ENCODE measurements at places on chromosomes 7 and 10.
A peak's percentile ranks its signal among the peaks of the same experiment; 100 is the strongest.

DNA sequence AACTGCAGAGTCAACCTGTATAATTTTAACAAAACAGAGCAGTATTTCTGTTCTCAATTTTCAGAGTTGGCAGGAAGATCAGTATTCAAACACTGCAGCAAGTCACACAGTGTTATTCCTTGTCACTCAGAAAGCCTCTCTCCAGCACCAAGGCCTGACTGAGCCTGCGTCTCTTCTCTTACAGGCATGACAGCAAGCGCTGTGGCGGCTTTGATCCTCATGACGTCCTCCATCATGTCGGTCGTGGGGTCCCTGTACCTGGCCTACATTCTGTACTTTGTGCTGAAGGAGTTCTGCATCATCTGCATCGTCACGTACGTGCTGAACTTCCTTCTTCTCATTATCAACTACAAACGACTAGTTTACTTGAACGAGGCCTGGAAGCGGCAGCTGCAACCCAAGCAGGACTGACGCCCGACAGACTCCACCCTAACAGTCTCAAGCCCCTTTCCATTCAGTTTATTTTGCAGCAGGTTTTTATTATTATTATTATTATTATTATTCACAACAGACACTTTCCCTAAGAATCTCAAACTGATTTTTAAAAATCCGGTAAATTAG lies 28.0 kb downstream of the GUSB start:
- DNase-seq: peak; percentile 64

DNA sequence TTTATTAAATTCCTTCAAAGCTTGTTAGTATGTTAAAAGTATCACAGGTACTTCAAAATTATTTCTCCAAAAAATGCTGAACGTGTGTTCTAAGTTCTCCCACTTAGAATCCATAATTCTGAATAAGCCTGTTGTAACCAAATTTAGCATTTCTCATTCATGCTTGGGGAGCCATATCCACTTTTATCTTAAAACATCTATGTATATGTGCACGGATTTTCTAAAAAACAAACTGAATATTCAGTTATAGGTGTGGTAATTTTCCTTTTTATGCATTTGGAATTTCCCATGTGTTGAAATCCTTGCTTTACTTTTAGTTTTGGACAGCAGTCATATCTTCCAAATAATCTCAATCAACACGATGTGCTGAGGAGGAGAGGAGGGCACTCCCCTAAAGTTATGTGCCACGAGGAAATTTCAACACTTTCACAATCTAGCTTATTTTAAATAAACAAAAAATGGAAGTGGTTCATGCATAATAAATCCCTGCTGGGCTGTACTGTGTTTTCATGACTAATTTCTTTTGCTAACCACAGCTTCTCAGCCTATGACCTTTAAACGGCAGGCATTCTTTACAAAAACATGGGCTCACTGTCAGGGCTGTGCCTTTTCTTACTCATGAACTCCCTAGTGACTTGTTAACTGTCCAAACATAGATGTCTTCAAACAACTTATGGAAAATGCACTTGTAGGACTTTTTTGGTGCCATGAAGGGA lies 380.3 kb upstream of the SEMA3C start:
- DNase-seq: peak; percentile 22

GRCh38 chr10:124566222-124566888 lies 104.7 kb downstream of the LHPP start:
- DNase-seq: no peak

DNA sequence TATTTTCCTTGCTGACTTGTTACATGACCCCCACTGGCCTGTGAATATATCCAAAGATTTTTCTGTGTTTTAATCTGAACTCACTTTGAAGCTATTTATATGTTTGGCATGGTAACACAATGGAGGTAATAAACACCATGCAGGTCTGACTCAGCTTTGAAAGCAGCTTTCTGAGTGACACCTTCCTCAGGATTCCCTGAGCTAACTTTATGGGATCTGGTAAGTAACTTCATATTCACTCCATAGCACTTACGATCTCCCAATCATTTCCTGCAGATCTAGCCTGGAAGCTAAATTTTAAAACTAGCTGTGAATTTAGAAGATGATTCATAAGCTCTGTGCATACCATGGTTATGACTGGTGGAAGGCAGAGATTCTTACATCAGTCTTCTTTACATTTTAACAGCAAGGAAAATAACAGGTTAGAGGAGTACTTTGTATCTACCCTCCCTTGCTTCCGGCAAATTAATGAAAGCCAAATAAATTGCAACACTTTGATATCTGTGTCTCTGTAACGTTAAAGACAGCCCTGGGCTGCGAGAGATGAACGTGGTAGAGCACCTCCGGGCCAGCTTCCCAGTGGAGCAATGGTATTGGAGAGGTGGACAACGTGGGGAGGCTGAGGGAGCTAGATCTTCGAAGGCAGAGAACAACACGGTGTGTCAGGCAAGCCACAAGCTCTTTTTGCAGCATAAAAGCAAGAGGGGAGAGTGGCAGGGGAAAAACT lies 170.2 kb upstream of the KLF14 start:
- no peak for DNase-seq

DNA sequence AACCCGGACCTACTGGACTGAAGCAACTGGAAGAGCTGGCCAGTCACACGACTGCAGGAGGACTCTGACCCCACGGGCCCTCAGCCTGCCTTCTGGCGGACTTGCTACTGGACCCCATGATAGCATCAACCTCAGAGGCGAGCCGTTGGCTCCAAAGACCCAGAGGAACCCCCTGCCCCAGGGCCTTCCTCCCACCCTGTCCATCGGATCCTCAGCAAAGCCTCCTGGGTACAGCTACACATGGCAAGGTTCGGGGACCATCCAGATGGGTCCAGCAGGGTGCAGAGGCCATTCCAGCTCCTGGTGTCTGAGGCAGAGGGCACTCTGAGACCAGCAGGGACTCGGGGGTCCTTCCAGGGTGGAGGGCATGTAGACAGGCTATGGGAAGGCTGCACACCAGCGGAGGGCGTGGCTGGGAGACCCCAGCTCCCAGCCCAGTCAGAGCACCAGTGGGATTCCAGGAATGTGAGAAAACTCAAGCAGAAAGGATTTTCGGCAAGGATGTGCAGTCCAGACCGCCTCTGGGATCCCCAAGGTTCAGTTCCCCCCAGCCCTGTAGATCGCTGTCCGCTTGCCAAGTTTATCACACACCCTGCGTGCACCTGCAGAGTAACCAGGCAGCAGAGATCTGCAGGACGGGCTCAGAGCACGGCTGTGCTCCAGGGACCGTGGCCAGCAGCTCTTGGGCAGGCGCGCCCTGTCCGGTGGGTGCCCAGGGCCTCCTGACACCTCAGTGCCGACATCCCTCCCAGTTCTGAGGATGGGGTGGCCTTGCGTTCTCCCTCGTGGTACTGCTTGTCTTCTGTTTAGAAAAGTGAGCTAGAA lies 89.8 kb upstream of the PPP2R2D start:
- no peak for DNase-seq

DNA sequence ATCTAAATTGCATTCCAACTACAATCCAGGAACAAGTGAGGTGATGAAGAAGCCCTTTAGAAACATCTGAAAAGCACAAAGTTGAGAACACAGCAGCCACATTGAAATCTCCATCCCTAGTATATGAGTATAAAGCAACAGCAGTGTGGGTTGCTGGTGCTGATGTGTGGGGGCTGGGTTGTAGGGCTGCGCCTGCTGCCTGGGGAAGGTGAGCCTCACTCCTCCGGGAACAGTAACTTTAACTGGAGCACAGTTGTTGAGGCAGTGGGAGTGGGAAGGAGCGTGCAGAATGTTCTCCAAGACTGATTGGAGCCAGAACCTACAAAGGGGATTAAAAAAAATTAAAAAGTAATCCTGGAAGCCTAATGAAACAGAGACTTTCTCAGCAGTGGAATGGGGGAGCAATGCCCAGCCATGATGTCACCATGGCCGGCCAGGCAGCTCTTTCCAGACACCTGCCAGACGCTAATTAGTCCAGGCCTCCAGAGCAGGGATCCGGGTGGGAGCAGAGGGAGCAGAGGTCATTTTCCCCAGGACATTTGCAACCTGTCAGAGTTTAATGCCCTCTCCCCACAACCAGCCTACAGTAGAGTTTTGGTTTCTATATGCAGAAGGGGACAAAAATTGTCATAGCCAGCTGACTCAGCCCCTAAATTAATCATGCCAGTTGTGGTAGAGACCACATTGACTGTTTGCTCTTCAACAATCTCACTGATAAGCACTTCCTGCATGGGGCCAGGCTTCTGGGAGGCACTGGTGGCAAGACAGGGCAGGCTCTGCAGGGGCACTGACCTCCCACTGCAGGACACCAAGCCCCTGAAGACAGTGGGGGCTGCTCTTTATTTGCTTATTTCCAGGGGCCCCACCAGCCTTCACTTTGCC lies 133.0 kb upstream of the ZNF32 start:
- peak; percentile 93 for DNase-seq

- no peak for DNase-seq
These were observed 889 bp upstream of the SEMA3A start for GRCh38 chr7:84195295-84196060.

GRCh38 chr10:46052057-46052790 lies 6.2 kb upstream of the MSMB start:
- DNase-seq: no peak

DNA sequence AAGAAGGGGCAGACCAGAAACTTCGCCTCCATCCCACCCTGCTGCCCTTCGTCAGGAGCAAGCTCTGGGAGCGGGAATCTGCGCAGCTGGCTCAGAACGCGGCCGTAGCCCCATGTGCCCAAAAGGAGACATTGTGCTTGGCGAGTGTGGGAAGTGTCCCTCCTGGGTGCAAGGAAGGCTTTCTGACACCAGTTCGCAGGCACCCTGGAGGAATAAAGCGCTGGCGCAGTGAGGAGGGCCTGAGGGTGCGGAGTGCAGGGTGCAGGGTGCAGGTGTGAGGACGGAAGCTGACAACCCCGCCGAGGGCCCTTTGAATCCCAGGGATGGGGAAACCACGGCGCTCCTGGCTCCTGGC lies 811 bp downstream of the SLIT1 start:
- no peak for DNase-seq

GRCh38 chr10:12237265-12238220 lies 41.6 kb downstream of the CDC123 start:
- no peak for DNase-seq

DNA sequence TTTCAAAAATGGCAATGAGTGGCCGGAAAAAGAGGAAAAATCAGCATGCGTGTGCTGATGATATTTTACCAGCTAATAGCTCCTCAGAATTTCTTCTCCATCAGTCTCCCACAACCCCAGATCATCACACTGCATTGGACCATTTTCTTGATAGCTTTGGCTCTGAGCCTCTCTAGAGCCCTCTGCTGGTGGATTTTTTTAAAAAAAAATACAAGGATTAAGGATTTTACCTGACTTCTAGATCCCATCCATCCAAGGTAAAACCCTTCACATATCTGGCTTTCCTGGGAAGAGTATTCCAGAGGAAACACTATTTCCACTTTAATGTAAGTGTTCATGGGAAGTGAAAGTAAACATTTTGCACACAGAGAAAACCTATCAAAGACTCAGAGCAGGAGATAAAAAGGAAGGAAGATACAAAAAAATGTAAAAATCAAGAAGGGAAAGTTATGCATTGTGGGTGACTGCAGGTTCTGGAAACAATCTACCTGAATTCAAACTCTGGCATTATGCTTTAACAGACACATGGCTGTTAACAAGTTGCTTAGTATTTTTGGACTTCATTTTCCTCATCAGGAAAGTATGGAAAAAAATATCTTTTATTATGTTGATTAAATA lies 380.9 kb downstream of the LRRTM3 start:
- DNase-seq: peak; percentile 50

GRCh38 chr7:138468244-138469123 lies 8.4 kb downstream of the TRIM24 start:
- DNase-seq: no peak

- DNase-seq: no peak
These were observed 169.2 kb downstream of the SEMA3A start for GRCh38 chr7:84025332-84025927.
